ENCODE measurements at places on chromosomes 6 and 20.

GRCh38 chr20:48143435-48144081 is 358.3 kb upstream of the SULF2 start:
- no peak for DNase-seq

GRCh38 chr20:15317546-15318232 is 980.3 kb upstream of the FLRT3 start:
- no peak for DNase-seq

DNA sequence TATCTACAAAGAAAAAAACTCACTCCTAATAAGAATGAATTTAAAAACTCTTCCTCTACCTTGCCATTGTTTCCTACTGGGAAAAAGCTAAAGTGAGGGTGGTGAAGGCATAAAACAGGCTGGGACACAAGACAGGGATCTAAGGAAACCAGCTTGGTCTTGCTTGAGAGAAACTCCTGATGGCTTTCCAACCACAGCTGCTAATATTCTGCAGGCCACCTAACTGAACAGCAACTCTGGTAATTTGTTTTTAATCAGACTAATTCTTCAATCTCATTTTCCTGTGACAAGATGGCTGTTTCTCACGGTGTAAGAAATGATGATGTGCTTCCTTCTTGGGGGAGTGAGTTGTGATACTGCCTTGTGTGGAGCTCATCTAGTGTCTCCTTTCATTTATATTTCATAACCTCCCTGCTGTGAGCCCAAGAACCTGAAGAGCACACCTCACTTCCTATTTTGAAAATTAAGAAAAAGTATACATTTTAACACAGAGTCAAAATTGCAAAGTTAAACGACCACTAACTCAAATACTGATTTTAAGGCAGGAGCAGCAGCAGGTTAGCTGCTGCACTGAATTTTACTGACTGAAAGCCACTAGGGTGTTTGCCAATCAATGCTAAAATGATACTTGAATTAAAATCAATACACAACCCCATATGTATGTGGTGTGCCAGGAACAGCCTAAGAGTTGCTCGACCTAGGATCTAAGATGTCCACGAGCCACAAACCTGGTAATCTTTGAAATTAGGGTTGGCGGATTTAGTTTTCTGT is 58.0 kb downstream of the BACH2 start:
- no peak for DNase-seq

DNA sequence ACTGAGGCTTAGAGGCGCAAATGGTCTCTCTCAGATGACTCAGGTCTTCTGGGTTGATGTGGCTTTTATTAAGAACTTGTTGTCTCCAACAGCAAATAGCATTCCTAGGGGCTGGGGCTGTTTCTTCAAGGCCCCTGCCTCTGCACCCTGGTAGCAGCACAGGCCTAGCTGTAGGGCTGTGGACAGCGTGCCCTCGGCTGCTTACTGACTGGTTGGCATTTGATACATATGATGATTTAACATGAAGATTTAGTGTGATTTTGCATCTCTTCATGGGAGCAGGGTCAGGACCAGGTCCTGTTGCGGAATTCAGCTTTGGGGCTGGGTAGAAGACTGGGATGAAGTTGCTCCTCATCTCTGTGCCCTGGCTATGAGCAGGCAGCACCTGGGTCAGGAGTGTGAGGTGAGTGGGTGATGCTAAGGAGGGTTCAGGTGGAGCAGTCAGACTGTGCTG is 24.3 kb upstream of the IER3 start:
- no peak for DNase-seq

- no peak for DNase-seq
These were observed 55.9 kb upstream of the HDDC2 start for GRCh38 chr6:125357515-125358256.

Data from stimulated activated CD4-positive, alpha-beta T cell treated with anti-CD3 and anti-CD28 coated beads, Interleukin-2, amount 100 ng/mL, for 48 hours (primary cell).